ENCODE measurements at places on chromosomes 1 and 21.
A peak's percentile ranks its signal among the peaks of the same experiment; 100 is the strongest.

DNA sequence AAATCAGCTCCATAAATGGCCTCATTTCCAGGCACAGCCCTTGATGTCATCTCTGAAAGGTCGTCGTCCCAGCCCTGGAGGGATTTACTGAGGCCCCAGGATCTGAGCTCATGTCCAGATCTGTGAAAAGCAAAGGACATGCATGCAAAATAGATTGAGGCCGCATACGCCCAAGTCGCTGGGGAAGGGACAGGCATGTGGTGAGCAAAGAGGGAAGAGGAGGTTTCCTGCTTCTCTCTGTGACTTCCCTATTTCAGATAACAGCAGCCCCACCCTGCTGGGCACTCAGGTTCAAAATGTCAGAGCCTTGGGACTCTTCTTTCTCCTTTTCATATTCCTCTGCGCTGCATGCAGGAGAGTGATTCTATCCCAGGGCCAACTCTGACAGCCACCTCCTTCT lies 197.2 kb downstream of the ADSS2 start:
- no peak for DNase-seq

DNA sequence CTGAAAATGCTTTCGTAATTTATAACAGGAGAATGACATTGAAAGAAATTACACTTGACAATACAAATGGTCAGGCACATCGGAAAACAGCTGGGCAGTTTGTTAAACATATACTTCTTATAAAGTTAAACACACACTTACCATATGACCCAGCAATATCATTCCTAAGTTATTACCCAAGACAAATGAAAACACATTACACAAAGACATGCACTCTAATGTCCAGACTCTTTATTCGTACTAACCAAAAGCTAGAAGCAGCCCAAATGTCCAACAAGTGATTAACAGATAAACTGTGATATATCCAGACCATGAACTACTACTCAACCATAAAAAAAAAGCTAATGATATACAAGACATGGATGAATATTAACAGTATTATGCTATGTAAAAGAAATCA lies 8.5 kb downstream of the AKT3 start:
- no peak for DNase-seq

- DNase-seq, result no peak
These were observed 27.0 kb downstream of the ELAVL4 start for GRCh38 chr1:50135716-50136115.

DNA sequence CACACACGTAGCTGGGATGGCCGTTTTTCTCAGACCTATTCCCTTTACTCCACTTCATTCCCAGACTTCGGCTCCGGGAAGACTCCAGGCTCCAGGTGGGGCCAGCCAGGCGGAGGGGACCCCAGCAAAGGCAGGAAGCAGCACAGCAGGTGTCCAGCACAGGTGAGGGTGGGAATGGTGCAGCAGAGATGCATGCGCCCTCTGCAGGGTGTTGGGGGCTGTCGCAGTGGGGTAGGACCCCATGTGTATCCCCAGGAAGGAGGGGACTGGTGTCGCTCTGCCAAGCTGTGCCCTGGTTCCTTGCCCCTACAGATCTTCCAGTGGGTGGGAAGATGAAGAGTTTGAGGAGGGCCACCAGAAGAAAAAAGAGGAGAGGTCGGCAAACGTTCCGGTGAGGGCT lies 5.3 kb downstream of the TTC24 start:
- peak; percentile 28 for DNase-seq

DNA sequence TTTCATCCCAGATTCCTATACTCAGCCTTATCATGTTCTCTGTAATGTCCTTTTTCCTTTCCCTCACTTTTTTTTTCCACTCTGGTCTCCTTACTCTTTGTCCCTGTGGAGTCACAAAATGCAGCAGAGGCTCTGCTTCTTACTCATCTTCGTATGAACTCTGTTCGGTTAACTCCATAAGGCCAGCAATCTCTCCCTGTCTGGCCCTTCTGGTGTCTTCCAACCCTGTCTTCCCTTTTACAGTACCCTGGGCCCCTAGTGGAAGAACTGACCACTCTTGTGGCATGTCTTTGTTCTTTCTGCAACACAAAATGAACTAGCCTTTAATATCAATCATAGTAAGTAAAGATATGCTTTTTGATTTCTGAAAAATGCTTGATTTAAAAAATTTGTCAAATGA lies 7.1 kb downstream of the CD101 start:
- no peak for DNase-seq

- no peak for DNase-seq
These were observed 26.6 kb downstream of the ATF3 start for GRCh38 chr1:212635141-212635631.
